ENCODE measurements at places on chromosomes 3 and 15. TPM values are rescaled to one million over a fixed set of nuclear protein-coding genes. Genes with fewer than 3 reads are reported as not detected.

ADAMTSL3 gene
- not detected for total RNA-seq

TUBGCP4 gene
- total RNA-seq = 12.3 TPM

SCAANT1 gene
- not detected for total RNA-seq

FILIP1L gene
- total RNA-seq = 8.5 TPM

RTP1 gene
- not detected for total RNA-seq

NTRK3 gene
- not detected for total RNA-seq

A4GNT gene
- total RNA-seq = not detected

Measured in mammary epithelial cell (primary cell).